Astrocyte (in vitro differentiated cells and primary cell): ENCODE measurements at places on chromosomes 2 and 18. TPM values are rescaled to one million over a fixed set of nuclear protein-coding genes. Genes with fewer than 3 reads are reported as not detected.

GRCh38 chr2:136008205-136008865, 22.9 kb upstream of the DARS1 start:
- H3K4me3 ChIP-seq, result no peak overlapping the region
- DNase-seq, result no peak
- H3K27ac ChIP-seq, result no peak overlapping the region
- no peaks in the 10 kb centered on the region for H3K36me3 ChIP-seq
- peaks cover 2% of the 10 kb centered on the region for H3K27me3 ChIP-seq
- H3K4me1 ChIP-seq, result peaks cover 16% of the 10 kb centered on the region

DNA sequence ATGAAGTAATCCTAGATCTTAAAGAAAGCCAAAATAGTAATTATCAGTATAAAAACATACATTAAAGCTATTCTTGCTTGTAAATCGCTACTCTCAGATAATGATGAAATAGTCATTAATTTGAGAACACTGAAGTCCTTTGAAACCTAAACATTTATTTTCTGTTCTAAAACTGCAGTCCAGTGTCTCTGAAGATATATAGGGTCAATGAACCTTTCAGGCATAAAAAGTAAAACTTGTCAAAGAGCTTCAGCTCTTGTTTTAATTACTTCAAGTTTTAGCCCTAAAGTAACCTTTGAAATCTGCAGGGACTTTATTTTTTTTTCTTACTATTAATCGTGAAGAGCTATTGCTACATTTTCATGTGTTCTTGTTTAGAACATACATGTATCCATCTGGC, 116.3 kb downstream of the KYNU start:
- H3K27me3 ChIP-seq, result no peaks in the 10 kb centered on the region
- H3K27ac ChIP-seq, result no peak overlapping the region
- no peak for DNase-seq

The ESPNL gene
- 0.07 TPM in 1 of 2 replicates, not detected in the other for total RNA-seq

DNA sequence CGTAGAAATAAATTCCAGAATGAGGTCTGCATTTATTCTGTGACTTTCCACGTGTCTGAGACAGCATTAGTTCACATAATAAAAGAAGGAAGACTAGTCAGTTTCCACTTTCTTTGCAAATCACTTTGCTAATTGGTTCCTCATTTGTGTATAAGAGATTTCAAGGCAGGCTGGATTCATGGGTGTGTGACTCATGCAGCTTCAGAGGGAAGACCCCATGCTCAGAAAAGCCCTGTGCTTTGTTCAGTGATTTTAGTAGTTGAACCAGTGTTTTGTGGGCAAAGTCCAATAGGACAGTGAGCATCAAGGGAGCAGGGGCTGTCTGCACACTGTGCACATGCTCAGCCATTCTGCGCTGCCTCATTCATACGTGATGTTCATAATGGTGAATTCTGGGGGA, 297.8 kb downstream of the DLGAP1 start:
- no peak overlapping the region for H3K4me3 ChIP-seq
- H3K27ac ChIP-seq, result no peak overlapping the region

DNA sequence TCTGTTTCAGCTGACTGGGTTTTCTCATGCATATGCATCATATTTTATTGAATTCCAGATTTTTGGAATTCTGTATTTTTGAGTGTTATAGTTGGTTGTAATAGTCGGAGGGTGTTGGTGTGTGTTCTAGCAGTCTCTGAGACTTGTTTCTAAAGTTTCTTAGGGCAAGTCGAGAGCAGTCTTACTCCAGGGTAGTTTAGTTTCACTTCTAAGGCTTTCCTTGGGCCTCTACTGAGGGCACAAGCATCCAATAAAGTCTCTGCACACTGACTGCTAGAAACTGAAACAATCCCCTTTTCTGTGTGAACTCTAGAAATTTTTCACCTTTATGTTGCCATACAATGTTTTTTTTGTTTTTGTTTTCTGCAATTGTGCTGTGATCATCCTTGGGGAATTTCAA, 663.7 kb upstream of the LRATD1 start:
- H3K36me3 ChIP-seq, result no peaks in the 10 kb centered on the region
- no peak for DNase-seq
- H3K4me1 ChIP-seq, result no peaks in the 10 kb centered on the region
- H3K4me3 ChIP-seq, result no peak overlapping the region
- H3K27me3 ChIP-seq, result no peaks in the 10 kb centered on the region

The TUBA3E gene
- total RNA-seq, result not detected in 2 replicates

DNA sequence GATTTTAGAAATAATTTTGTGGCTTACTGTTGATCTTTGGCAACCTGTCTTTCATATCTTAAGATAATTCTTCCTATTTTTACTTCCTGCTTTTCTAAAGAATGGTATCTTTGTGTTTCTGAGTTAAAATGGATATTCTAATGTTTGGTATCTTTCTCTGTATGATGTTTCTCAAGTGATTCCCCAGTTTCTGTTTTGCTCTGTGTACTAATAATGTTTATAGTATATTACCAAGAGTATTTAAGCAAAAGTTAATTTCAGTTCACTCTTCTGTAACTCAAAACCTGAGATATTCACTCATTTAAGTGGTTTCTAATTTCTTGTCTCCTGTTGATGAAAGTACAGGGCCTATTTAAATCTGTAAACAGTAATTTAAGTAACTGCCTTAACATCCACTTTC, 58.3 kb downstream of the CCDC150 start:
- H3K36me3 ChIP-seq, result no peaks in the 10 kb centered on the region
- no peak overlapping the region for H3K27ac ChIP-seq
- no peaks in the 10 kb centered on the region for H3K27me3 ChIP-seq
- H3K4me1 ChIP-seq, result peaks cover 8% of the 10 kb centered on the region
- H3K4me3 ChIP-seq, result no peak overlapping the region

- H3K36me3 ChIP-seq, result no peaks in the 10 kb centered on the region
- H3K4me1 ChIP-seq, result no peaks in the 10 kb centered on the region
- no peak overlapping the region for H3K27ac ChIP-seq
- no peak overlapping the region for H3K4me3 ChIP-seq
- DNase-seq, result no peak
Observed at GRCh38 chr18:36083729-36084128, 16.4 kb upstream of the RPRD1A start.

DNA sequence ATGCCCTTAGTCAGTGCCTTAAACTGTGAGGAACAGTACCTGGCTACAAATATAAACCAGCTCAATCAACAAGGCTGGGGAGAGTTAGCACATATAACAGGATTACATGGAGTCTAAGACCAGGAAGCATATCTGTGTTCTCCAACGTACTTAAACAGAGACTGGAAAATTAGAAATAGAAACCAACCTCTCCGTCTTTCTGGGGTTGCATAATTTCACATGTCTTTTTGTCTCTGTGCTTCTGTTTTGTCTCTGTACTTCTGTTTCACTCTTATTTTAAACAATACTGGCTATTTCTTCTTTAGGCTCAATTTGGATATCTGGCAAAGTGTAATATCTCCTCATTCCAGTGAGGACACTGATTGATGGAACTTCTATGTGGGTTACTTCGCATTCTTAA, 749.0 kb upstream of the ZEB2 start:
- no peaks in the 10 kb centered on the region for H3K27me3 ChIP-seq
- H3K36me3 ChIP-seq, result no peaks in the 10 kb centered on the region
- no peaks in the 10 kb centered on the region for H3K4me1 ChIP-seq
- DNase-seq, result no peak
- no peak overlapping the region for H3K4me3 ChIP-seq

The RAPGEF4 gene
- 0.62 and 1.1 TPM in 2 replicates for total RNA-seq
